ENCODE measurements at places on chromosomes 11 and 22.

GRCh38 chr11:94553938-94554337, 10.2 kb downstream of the FUT4 start:
- peak; percentile 79 for DNase-seq

GRCh38 chr22:20099099-20099711, 16.7 kb upstream of the RANBP1 start:
- DNase-seq, result no peak

GRCh38 chr11:9745411-9746211, 81.7 kb downstream of the SWAP70 start:
- DNase-seq, result no peak

DNA sequence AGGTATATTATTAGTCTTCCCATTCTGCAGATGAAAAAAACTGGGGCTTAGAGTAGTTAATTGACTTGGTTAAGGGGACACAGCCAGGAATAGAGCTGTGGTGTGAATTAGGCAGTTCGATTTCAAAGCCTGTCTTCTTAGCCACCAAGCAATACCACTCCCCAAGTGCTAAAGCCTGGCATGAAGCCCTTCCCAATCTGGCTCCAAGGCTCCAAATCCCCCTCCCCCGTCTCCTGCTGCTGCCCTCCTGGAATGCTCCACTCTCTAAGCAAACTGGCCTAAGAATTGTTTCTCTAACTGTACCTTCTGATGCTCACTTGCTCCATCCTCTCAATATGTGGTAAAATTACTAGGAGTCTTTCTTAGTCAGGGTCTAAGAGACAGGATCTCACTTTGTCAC, 18.6 kb downstream of the ASCC2 start:
- no peak for DNase-seq

DNA sequence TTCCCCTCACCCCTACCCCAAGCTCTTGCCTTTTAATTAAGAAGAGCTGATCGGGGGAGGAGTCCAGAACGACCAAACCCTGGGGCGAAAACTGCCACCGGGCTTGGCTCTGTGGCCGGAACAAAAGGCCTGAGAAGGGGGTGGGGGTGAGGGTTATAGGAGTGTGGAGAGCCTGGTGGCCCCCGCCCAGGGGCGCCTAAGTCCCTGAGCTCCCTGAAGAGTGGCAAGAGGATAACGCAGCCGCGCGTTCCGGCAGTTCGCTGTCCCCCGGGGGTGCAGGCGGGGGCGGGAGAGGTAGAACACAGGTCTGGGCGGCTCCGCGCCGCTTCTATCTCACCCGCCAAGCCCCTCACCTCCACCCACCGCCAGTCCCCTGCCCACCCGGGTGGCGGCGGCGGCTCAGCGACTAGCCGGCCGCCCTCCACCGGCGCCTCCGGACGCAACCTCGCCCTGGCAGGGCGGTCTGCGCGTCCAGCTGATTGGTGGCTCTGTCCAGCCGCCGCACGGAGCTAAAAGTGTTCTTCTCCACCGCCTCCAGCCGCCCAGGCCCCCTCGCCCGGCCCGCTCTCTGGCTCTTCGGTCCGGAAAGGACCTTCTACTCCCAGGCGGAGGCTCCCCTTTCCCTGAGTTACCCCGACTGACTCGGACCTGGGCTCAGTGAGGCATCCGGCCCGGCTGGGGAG, 18.7 kb upstream of the BDNF start:
- peak; percentile 92 for DNase-seq

DNA sequence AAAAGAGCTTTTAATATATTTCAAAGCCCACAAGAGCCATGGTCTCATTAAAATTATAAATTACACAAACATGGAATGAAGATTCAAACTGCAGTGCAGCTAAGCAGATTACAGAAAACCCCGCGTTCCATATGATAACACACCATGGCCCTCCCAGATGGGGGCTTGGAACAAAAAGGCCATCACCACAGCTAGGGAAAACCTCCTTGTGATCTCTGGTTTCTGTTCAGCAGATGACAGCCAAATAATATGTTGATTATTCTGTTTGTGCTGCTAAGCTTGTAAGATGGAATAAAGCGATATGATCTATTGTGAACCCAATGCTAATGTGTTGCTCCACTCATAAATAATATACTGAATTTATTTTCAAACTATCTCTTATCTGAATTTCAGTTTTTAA, 28.5 kb downstream of the IMMP1L start:
- peak; percentile 51 for DNase-seq
